Endothelial cell of umbilical vein (primary cell): ENCODE measurements at places on chromosomes 6 and 20.

DNA sequence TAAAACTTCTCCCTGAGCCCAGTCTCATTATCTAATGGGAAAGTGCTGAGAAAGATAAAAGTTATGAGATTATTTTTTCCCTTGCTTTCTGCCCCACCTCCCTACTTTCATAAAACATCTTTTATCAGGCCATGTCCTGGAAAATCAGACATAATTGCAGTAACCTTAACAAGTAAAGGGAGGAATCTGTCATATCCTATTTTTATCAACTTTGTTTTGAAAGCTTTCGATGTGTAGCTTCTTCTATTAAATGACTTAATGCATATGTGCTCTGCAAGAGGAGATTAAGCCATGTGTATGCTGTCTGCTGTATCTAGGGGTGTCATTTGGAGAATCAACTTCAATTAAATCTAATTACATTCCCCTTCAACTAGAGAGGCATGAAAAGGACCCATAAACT is 408.9 kb downstream of the CBLN4 start:
- DNase-seq = no peak

- no peak for DNase-seq
Measured at GRCh38 chr20:50759678-50760077, 28.3 kb downstream of the PARD6B start.

- DNase-seq = no peak
Measured at GRCh38 chr6:40398810-40399477, 188.2 kb downstream of the LRFN2 start.

DNA sequence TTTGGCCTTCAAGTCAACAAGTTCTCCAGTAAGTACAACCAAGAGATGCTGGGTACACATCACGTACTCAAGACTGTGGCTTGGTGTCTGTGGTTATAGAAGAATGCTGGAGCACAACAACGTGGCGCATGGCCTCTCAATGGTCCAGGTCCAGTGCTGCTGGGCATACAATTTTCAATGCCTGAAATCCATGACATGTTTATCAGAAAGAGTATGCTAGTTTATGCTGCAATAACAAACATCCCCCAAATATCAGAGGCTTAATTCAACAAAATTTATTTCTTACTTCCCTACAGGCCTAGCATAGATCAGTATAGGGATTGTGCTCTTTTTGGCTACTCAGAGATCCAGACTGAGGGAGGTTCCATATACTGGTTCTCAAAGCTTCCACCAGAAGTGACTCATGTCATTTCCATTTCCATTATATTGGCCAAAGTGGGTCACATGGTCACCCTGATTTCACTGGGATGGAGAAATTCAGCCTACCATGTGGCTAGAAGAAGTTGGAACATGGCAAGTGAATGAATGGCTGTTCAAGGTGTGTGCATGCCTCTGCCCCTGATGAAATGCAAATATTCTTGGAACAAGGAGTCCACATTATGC is 33.3 kb upstream of the KIF16B start:
- DNase-seq = no peak

DNA sequence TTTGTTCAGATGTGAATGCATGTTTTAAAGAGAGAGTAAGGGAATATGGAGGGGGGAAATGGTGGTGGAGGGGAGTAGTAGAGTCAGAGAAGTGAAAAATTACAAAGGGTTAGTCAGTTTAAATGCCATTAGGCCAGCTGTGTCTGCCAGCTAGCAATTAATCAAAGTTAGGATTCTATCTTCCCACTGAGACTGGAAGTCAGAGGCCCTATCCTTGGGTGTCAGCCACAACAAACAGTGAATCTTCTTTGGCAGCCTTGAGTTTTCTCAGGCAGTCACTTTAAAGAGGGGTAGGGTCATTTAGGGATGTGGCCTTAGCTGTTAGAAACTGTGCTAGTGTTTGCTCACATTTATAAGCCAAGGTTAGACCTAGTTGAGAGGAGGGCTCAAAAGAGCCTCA is 120.5 kb upstream of the BTBD3 start:
- no peak for DNase-seq
